ENCODE measurements at places on chromosomes 1 and 21.

DNA sequence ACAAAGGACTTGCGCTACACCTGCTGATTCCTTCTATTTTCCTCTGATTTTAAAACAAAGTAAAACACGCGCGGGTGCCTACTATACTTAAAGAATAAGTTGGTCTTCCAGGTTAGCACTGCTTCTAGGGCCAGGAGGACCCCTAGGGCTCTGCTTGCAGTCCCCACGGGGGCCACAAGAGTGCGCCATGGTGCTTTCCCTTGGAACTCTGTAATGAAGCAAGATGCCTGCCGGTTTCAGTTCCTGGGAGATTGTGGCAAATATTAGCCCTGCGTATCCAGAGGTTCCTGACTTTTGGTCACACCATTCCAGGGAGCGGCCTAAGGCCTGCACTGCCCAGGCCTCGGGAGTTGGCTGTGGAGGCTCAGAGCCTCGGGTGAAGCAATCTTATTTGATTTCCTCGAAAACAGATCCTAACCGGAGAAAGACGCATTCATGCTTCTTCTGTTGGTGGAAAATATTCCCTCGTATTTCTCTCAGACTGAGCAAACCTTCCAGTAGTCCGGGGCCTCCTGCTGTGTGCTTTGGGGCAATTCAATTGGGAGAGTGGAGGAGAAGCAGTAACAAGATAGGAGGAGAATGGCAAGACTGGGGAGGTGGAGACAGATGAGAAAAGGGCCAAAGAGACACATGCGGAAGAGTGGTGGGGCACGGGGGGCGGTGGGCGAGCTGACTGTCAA lies 25.3 kb downstream of the ADAM30 start:
- peak; percentile 83 for DNase-seq

- peak; percentile 42 for DNase-seq
Measured at GRCh38 chr1:66239834-66240233, 294.1 kb upstream of the SGIP1 start.

DNA sequence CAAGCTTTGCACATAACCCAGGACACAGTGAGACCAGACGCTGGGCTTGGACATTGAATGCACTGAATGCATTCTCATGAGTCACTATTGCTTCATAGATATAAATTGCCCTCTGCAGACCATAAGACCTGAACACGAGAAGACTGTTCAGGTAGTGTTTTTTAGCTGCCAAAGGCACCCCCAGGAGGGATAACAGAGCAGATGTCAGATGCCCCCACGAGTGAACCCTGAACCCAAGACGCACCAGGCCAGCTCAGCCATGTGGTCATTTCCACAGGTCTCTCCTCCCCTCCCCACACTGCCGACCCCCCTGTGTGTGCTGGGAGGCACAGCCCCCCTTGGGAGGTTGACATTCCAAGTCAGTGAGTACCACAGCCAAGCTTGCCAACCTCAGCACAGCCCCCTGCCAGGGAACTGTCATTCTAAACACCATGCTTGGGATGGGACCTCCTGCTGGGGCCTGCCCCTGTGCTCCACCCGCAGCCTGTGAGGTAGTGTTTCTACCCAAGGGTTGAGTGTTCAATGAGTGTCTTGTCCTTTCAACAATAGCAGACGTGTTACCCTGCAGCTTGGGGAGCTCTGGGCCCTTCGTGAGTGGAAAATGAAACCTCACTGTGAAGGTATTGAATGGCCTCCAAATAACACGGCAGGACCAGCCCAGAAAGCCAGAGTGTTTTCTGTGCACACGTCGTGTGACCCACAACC lies 68.2 kb downstream of the PSMG1 start:
- DNase-seq, result peak; percentile 74

GRCh38 chr1:90114521-90115141 lies 119.7 kb downstream of the ZNF326 start:
- DNase-seq, result peak; percentile 65

DNA sequence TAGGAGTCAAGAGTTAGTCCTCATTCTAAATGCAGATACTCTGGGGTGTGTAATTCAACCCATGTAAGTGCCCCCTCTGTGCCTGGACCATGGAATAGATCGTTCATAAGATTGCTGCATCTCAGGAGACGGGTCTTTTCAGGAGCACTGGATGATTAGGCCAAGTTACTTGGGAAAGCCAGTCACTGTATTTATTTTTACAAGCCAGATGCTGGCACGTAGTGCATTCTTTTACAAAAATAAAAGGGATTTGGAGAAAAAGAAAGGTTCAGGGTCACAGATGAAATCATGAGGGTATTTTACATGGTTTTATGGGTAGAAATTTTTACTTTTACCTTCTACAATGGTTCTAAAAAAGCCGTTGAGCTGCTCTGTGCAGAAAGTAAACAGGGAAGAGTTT lies 102.6 kb upstream of the UBE2U start:
- no peak for DNase-seq

DNA sequence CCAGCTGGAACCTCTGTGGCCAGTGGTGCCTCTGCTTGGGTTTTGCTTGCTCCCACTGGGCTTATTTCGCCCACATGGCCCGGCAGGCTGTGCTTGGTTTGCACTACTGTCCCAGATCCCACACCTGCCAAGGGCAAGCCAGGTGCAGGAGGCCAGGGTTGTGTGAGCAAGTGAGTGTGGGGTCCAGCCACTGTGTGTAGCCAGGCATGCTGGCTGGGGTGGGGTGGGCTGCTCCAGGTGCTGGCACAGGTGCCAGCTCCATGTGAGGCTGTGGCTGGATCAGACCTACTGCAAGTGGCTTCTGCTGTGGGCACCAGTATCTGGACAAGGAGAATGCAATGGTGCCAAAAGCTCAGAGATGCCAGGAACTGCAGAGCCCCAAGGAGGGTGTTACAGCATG lies 28.5 kb downstream of the RYR2 start:
- no peak for DNase-seq

DNA sequence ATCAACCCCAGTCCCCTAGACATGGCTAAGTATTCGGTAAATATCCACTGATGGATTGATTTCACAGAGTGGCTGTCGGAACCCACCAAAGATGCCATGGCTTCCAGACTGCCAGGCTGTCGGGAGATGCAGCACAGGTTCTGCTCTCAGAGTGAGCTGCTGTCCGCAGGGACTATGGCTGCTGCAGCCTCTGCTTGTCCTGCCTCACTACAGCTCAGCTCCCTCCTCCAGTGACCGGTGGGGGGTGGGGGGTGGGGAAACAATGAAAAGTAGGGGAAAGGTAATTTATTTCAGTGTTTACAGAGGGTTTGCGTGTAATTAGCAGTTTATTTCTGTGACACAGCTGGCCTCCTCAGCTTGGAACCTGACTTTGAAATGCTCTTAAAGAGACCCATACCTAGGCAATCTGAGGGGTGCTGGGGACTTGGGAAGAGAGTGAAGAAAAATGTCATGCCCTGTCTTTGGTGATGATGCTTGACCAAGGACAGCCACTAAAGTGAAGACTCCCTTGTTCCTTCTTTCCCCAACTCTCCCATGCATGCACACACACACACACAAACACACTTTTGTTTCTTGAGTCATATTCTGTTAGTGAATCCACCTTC lies 109.0 kb downstream of the CACNA1E start:
- no peak for DNase-seq

GRCh38 chr1:169546087-169546995 lies 39.9 kb downstream of the F5 start:
- DNase-seq, result peak; percentile 83

GRCh38 chr1:75861831-75862230 lies 65.1 kb downstream of the MSH4 start:
- no peak for DNase-seq

GRCh38 chr1:234670967-234671626 lies 61.1 kb upstream of the IRF2BP2 start:
- no peak for DNase-seq

DNA sequence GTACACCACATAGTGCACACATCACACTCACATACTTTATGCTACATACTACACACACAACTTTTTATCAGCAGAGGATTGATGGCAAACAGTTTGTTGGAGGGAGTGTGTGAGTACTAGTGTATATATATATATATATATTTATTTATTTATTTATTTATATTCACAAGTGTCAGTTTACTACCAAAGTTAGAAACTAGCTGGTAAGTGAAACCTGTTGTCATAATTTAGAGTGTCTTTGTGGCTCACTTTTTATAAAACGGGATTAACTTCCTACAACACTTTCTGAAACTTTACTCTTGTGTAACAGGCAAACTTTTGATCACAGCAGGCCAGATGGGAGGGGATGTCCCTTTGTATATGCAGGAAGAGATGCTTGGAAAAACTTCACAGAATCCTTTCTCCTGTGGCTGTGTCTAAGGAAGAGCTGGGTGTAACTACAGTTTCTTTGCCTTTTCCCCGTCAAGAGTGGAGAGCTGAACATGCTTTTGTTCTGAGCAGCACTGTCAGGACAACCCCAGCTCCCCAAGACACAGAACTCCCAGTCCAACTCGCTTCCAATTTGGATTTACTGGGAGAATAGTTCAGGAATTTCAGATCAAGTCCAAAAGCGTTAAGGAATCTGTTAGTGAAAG lies 1.9 kb upstream of the SAMD13 start:
- peak; percentile 31 for DNase-seq

- DNase-seq, result peak; percentile 88
Measured at GRCh38 chr1:16155537-16156410, at the start of gene EPHA2. EPHA2 (minus strand) TSS chr1:16156069; CDS start chr1:16155932, 137 bp downstream.

- DNase-seq, result no peak
Measured at GRCh38 chr1:213623862-213624261, 363.9 kb upstream of the PROX1 start.

Data from GM23248 (cell line).